Stimulated activated CD4-positive, alpha-beta T cell treated with anti-CD3 and anti-CD28 coated beads, Interleukin-1b, Interleukin-23, amount 100 ng/mL, for 1 hour (primary cell): ENCODE measurements at places on chromosomes 5 and 9.

DNA sequence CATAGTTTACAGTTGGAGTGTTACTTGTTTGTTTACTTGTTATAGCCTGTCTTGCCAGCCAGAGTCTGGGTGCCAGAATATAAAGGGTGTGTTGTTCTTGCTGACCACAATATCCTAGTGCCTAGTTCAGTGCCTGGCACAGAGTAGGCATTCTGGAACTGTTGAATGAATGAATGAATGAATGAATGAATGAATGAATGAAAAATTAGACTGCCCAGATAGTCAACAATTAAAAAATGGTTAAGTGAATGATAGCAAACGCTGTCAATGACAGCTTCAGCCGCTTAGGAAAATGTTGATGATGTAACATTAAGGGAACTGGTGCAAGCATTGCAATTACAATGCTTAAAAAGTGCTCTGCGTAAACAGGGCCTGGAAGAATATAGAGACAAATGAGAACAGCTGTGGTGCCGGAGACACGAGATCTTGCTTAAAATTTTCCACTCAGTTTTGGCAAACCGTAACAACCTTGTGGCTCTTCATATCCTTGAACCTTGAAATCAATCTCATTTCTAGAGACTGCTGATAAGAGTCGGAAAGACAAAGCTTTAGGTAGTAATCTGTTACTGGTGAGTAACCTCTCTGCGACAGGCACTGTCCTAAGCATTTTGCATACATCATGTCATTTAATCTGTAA, 4.7 kb upstream of the TTLL11 start:
- DNase-seq, result no peak

DNA sequence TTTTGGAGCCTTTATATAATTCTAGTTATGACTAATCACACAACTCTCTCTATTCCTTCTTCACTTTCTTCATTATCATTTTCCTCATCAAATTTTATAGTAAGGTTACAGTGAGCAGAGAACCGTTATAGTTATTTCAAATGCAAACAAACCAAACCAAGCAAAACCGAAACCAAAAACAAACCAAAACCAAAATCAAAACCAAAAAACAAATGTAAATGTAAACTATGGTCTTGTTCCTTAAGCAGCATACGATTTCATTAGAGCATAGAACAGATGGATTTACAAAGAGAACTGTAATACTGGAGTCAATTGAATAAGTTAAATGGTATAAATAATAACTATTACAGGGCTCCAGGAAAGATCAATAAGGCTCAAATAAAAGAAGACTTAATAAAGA, 447.1 kb downstream of the LRRC70 start:
- DNase-seq, result no peak

- DNase-seq, result no peak
These were observed 307.2 kb downstream of the NSG2 start for GRCh38 chr5:174352681-174353080.

DNA sequence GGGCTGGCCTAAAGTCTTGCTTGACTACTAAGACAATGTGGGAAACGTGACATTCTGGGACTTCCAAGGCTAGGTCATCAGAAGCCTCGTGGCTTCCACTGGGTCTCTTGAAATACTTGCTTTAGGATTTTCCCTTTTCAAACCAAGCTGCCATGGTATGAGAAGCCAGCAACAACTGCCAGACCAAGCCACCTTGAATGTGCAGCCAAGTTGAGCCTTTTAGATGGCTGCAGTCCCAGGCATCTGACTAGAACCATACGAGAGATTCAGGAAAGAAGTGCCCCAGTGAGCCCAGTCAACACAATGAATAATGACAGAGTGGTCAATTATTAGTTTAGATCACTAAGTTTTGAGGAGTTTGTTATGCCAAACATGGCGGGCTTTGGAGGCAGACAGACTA, 143.3 kb downstream of the SLF1 start:
- DNase-seq, result no peak

DNA sequence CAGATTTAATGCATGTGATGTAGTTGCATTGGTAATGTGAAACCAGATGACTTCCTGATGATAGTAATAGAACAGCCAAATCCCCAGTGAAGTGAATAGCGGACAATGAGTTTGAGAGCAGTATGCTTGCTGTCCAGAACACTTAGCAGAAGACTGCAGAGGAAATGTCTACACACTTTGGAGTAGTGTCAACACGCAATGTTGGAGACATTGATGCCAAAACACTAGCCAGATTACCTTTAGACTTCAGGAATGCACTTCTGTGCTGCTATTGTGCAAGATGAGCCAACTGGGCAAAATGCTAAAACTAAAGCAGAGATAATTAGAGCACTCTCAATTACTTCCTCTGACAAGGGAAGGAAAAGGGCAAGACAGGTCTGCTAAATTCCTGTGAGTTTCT, 176.7 kb downstream of the PRDM9 start:
- no peak for DNase-seq

GRCh38 chr5:135503871-135504270, 31.9 kb downstream of the NEUROG1 start:
- DNase-seq, result no peak

DNA sequence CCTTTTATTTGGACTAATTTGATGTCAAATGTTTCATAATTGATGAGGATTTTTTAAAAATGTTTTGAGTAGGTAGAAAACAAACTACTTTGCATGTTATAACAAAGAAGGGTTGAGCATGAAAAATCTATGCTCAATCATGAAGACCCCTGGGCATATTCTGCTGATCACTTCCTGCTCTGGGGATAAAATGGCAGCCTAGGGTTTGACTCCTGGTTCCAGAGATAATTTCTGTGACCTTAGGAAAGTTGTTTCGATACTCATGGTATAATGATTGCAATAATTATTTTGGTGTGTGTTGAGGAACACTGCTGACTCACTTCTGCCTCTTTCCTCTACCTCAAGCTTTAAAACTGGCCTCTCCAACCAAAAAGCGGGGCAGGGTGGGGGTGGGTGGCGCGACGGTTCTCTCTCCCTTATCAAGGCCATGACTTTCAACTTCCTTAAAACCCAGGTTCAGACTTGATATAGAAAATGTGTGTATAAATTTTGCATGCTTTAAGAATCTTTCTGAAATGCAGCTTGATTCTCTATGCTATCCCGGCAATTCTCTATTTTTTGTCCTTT, 6.0 kb upstream of the PIP5K1B start:
- DNase-seq, result no peak

DNA sequence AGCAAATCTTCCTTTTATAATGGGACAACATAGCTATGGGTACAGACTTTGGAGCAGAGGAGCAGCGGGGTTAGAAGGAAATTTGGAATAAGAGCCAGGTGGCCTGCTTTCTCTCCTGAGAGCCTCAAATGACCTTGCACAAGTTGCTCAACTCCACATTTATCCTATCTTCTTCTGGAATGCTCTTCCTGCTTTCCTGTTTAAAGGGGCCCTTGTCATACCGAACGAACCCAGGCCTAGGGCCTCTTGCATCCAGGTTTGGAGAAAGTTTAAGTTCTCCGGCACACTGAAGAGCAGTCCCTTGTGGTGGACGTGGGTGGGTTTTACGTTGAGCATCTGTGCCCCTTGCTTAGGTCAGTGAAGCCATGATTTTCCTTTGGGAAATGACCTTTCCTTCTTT, 197.9 kb upstream of the NR3C1 start:
- no peak for DNase-seq

DNA sequence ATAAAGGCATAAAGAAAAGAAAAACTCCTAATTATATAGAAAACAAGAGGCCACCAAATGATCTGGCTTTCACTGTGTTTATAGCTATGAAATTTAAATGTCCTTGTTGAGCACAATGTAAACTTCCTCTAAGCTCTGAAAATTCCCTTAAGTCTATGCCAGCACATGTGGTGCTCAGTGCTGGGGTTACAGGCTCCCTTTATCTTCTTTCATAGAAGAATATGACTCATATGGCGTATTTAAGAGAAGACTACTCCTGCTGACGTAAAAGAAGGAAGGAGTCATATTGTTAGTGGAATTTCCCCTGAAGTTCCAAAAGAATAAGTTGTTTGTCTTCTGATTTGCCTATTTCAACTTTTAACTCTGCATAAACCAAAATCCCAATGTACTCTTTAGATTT, 30.4 kb downstream of the RNF145 start:
- DNase-seq, result no peak

DNA sequence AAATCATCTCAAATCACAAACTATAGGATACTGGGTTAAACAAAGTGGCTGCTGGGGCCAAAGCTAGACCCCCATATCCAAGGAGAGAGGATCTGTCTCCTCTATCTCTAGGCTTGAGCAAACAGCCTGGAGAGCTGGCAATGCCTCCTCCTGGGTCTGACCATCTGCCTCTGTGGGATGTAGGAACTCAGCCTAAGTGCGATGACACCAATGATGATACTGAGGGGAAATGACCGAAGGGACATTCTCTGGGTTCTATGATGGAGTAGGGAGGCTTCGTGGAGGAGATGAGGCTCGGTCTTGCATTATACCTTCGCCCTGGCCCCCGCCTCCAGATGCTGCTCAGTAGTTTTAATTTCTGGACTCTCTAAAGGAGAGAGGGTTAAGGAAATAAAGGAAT, 9.3 kb upstream of the SPATA24 start:
- DNase-seq, result no peak

- no peak for DNase-seq
These were observed 1.7 kb upstream of the AIF1L start for GRCh38 chr9:131094622-131095021.

DNA sequence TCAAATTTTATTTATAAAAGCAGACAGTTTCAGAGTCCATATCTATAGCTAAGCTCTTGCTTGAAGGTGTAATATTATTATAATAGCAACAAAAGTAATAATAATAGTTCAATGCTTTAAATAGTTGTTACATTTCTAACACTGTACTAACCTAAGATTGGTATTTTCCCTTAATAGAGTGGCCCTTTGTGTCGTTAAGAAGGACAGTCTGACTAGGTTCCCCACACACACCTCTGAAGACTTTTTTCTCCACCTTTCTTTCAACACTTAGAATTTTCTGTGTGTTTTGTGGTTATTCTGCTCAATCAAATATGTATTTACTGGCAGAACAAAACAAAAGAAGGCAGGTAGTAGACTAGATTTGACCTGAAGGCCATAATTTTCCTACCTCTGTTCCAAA, 223.2 kb upstream of the ACO1 start:
- no peak for DNase-seq

DNA sequence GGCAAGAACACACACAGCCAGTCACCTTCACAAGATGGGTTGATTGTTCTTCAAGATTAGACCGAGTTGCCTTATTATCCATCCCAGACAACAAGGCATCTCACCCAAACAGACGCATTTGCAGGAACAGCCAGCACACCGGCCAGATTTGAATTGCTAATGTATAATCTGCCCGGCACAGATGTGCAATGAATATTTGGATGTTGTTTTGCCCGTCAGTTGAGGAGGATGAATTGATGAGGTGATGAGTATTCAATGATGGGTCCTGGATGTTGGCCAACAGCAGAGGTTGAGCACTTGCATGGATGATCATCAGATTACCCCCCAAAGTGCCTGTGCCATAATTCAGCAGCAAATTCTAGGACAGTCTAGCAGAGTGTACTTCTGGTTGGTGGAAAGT, 20.1 kb downstream of the ALG2 start:
- no peak for DNase-seq

GRCh38 chr9:19411316-19411715, 2.5 kb downstream of the ACER2 start:
- no peak for DNase-seq

GRCh38 chr9:120818595-120818994, 24.1 kb downstream of the PSMD5 start:
- no peak for DNase-seq

DNA sequence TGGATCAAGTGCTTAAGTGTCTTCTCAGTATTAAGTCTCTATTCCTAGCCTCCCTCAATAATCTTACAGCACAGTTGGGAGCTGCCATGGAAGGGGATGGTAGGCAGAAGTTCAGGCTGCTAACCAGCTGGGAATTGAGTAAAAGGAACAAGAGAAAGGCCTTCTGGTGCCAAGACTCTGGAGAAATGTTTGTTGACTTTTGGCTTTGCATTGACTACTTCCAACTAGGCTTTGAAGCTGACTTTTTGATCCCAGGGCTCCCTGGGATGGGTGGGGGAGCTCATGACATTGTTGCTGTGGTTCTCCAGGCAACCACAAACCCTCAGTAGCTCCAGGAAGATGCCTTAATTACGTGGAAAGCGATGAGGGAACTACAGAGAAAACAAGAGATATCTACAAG, 85.2 kb upstream of the HTR4 start:
- DNase-seq, result no peak

DNA sequence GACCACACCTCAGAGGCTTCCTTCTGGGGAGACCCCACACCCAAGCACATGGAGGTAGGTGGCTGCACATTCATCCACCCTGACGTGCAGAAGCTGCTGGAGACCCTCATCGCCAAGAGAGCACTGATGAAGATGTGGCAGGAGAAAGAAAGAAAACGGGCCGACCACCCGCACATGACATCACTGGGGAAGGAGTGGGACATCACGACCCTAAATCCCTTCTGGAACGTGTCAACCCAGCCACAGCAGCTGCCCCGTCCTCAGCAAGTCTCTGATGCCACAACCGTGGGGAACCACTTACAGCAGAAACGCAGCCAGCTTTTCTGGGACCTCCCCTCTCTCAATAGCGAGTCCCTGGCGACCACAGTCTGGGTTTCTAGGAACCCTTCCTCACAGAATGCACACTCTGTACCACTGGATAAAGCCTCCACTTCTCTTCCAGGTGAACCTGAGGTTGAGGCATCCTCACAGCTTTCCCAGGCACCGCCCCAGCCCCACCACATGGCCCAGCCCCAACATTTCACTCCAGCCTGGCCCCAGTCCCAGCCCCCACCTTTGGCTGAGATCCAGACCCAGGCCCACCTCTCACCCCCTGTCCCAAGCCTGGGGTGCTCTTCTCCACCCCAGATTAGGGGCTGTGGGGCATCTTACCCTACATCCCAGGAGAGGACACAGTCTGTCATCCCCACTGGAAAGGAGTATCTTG, 3.0 kb downstream of the SPATA31E1 start:
- DNase-seq, result no peak

- DNase-seq, result no peak
These were observed 81.0 kb downstream of the FREM1 start for GRCh38 chr9:14829204-14829603.

DNA sequence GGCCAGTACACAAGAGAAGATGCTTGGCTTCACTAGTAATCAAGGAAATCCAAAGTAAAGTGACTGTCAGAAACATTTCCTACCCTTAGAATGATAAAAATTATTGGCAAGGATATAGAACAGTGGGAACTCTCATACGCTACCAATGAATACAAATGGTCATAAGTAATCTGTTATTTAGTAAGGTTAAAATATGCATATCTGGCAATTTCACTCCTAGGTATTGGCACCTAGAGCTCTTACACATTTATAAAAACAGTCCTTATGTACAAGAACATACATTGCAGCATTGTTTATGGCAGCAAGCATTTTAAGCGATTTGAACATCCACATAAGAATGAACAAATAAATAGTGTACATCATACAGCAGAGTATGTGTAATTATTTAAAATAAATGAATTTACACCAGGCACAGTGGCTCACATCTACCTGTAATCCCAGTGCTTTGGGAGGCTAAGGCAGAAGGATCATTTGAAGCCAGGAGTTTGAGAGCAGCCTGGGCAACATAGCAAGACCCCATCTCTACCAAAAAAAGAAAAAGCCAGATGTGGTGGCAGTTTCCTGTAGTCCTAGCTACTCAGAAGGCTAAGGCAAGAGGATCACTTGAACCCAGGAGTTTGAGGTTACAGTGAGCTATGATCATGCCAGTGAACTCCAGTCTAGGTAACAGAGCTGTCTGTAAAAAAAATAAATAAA, 93.3 kb downstream of the NIPBL start:
- no peak for DNase-seq

GRCh38 chr9:97627624-97628023, 5.5 kb downstream of the TSTD2 start:
- DNase-seq, result no peak
